ENCODE measurements at places on chromosomes 5 and 9.

- DNase-seq: no peak
Observed at GRCh38 chr5:36305571-36306326, 4.0 kb upstream of the RANBP3L start.

- DNase-seq: no peak
Observed at GRCh38 chr9:9498128-9498527, 1114.7 kb downstream of the PTPRD start.

DNA sequence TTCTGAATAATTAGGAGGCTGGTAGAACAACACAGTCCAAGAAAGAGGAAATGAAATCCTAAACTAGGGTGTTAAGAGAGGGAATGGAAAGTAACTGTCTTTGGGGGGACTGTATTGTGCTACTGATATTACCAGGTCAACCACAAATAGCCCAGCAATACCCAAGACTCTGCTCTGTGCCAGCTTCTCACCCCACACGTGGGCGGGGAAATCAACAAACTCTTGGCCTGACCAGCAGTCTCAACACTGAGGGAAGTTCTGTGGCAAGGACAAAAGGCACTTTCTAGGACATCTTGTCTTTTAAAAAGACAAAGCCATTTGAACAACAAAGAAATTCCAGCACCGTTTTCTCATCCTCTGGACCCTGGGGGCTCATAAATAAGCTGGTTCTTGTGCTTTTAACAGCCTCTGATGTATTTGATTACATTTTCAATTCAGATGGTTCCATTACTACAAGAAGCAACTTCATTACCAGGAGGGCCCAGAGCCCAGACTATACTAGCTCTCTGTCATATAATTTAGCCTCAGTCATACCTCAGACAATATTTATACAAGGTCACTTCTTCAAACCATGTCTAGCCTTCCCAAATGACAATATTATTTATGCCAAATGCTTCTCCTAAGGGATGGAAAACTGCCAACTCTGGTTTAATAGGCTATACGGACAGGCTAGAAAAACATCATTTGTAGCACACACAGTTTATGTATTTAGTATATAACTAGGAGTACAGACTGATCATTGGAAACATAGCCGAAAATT is 297.8 kb downstream of the CWC27 start:
- DNase-seq: no peak

- no peak for DNase-seq
Observed at GRCh38 chr9:37692622-37693221, 42.0 kb downstream of the FRMPD1 start.

- no peak for DNase-seq
Observed at GRCh38 chr9:4706021-4706420, 26.7 kb downstream of the CDC37L1 start.

- no peak for DNase-seq
Observed at GRCh38 chr5:138212828-138213160, 329 bp downstream of the CDC23 start.

DNA sequence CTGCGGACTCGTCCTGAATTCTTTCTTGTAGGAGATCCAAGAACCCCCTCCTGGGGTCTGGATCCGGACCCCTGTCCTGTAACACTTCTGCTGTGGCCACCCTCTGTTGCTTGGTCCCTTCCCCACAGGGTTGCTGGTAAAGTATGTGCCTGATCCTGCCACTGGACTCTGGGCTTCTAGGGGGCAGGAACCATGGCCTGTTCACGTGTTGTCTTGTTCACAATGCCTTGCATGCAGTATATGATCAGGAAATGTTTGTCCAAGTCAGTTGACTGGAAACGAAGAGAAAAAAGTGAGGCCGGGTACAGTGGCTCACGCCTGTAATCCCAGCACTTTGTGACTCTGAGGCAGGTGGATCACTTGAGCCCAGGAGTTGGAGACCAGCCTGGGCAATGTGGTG is 139.3 kb upstream of the ALDH1B1 start:
- no peak for DNase-seq
